T-cell (primary cell): ENCODE measurements at places on chromosomes 7 and 10. TPM values are rescaled to one million over a fixed set of nuclear protein-coding genes. Genes with fewer than 3 reads are reported as not detected.

DNA sequence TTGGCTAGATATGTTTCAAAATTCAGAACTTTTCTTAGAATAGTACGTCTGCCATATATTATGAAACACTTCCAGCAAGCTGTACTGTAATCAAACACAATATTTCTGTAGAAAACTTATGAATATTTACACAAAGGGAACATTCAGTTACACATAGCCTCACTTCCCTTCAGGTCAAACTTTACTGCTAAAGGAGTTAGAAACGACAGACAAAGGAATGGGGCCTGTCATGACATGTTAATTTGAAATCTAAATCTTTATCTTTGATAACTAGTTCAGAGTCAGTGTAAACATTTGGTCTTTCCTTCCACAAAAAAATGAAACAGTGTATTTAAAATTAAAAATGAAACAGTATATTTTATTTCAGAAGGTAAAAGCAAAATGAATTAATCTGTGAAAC is 1.0 kb upstream of the CROT start:
- H3K4me1 ChIP-seq = peaks cover 9% of the 10 kb centered on the region
- H3K36me3 ChIP-seq = peaks cover 9% of the 10 kb centered on the region
- H3K27ac ChIP-seq = peak overlapping the region; percentile 82
- no peak for DNase-seq

Gene NUB1
- total RNA-seq = 94.6 TPM

DNA sequence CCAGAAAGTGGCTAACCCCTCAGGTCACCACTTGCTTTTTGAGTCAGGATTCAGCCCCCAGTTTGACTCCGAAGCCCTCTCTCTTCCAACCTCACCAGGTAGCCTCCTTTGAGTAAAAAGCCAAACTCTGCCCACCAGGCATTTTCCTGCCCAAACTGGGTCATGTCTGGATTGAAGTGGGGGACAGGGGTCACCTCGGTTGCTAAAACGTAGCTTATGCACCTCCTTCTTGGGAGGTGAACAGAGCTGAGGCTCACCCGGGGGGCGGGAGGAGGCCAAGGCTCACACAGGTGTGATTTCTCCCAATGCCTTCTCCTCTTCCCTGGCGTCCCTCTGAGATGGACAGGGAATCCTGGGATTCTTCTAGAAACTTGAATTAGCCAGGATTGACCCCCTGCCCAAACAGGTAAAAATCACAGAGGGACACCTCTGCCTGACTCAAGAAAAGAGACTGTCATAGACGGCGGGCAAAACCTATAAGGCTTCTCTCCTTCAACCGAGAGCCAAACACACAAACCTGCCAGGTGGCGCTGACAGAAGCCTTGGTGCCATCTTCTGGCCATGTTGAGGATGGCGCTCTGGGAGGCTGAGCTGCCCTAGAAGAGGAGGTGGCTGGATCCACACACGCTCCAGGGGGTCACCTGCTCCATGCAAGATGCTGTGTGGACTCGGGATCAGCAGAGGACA is 51.6 kb downstream of the PRLHR start:
- H3K4me1 ChIP-seq = no peaks in the 10 kb centered on the region
- no peak overlapping the region for H3K4me3 ChIP-seq
- H3K36me3 ChIP-seq = no peaks in the 10 kb centered on the region
- H3K27me3 ChIP-seq = peaks cover 2% of the 10 kb centered on the region

- H3K4me3 ChIP-seq = no peak overlapping the region
- no peaks in the 10 kb centered on the region for H3K36me3 ChIP-seq
- no peak for DNase-seq
- no peak overlapping the region for H3K27ac ChIP-seq
- peaks cover 69% of the 10 kb centered on the region for H3K27me3 ChIP-seq
- H3K4me1 ChIP-seq = no peaks in the 10 kb centered on the region
These were observed 7.0 kb upstream of the GBX1 start for GRCh38 chr7:151174246-151175046.

DNA sequence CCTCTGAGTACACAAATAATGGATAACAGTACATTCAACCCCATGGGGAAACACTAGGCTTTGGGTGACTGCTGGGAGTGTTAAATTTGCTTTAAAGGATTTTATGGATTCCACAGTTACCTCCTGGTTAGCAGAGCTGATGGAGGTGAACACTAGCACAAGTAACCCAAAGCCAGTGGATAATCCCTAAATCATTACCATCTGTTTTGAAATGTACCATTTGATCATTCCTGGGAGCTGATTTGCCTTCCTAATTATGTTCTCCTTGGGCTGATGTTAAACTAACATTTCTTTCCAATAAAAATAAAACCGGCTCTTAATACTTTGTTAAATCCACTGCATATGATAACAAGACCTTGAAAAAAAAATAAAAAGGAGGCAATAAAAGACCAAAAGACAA is 493.9 kb downstream of the PLXNA4 start:
- no peak overlapping the region for H3K27ac ChIP-seq
- no peaks in the 10 kb centered on the region for H3K4me1 ChIP-seq
- no peak for DNase-seq
- no peak overlapping the region for H3K4me3 ChIP-seq
- no peaks in the 10 kb centered on the region for H3K36me3 ChIP-seq

GRCh38 chr7:130276796-130277762 is 10.4 kb downstream of the CPA2 start:
- no peaks in the 10 kb centered on the region for H3K36me3 ChIP-seq
- H3K27ac ChIP-seq = no peak overlapping the region
- no peak overlapping the region for H3K4me3 ChIP-seq

Gene HOXA3
- 1.4 TPM for total RNA-seq

- DNase-seq = no peak
- H3K27me3 ChIP-seq = no peaks in the 10 kb centered on the region
- no peak overlapping the region for H3K4me3 ChIP-seq
- H3K4me1 ChIP-seq = no peaks in the 10 kb centered on the region
- no peak overlapping the region for H3K27ac ChIP-seq
These were observed 47.4 kb downstream of the SORCS3 start for GRCh38 chr10:104688251-104689042.

GRCh38 chr7:157152391-157152937 is 13.7 kb downstream of the UBE3C start:
- peaks cover 34% of the 10 kb centered on the region for H3K4me1 ChIP-seq
- no peak for DNase-seq
- H3K27ac ChIP-seq = no peak overlapping the region
- no peaks in the 10 kb centered on the region for H3K27me3 ChIP-seq

DNA sequence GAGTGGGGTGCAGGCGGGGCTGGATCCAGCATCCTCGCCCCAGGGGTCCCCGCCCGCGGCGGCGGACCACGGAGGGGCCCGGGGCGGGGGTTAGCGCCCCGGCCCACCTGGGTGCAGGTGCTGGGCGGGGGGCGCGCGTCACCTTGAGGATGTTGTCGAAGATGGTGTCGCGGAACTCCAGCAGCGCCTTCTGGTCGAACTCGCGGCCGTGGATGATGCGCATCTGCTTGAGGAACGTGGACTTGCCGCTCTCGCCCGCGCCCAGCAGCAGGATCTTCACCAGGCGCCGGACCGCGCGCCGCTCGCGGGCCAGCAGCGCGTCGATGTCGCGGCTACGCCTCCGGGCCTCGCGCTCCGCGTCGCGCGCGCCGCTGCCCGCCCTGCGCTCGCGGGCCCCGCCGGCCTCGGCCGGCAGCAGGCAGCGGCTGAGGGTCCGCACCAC is 376 bp downstream of the GNA12 start:
- H3K4me3 ChIP-seq = peak overlapping the region; percentile 51
- peaks cover 20% of the 10 kb centered on the region for H3K4me1 ChIP-seq
- no peak overlapping the region for H3K27ac ChIP-seq
- DNase-seq = peak; percentile 25
- H3K27me3 ChIP-seq = no peaks in the 10 kb centered on the region

DNA sequence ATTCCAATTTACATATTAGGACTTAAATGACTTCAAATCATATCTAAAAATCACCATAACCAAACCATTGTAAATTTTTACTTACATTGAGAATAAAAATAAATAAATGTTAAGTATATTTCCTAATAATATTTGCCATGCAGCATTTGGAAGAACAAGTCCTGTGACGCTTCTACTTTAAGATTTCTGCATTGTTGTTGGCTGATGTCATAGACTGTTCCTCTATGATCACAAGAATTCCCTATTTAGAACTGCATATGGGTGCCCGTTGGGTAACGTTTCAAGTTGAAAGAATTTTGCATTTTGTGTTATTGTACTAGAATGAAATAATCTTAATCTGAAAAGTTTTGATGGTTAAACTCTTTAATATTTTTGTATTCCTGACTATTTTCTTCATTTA is 5.1 kb upstream of the ITGB1 start:
- no peak overlapping the region for H3K27ac ChIP-seq
- H3K27me3 ChIP-seq = no peaks in the 10 kb centered on the region
- no peak for DNase-seq
- H3K36me3 ChIP-seq = no peaks in the 10 kb centered on the region
- no peak overlapping the region for H3K4me3 ChIP-seq
- peaks cover 10% of the 10 kb centered on the region for H3K4me1 ChIP-seq
